ENCODE measurements at places on chromosomes 4 and X. TPM values are rescaled to one million over a fixed set of nuclear protein-coding genes. Genes with fewer than 3 reads are reported as not detected.

The IL13RA1 gene
- total RNA-seq, result 22.7 TPM

The BOD1L1 gene
- 8.5 TPM for total RNA-seq

The ARL9 gene
- 0.08 TPM for total RNA-seq

The TBC1D19 gene
- 6.9 TPM for total RNA-seq

The TMSB15C gene
- 1.5 TPM for total RNA-seq

The APLN gene
- total RNA-seq, result 8.2 TPM

The BEND4 gene
- not detected for total RNA-seq

Data from hair follicular keratinocyte (primary cell).